CD4-positive, alpha-beta T cell treated with Interleukin-4 for 1 hour (primary cell): ENCODE measurements at places on chromosomes 4 and X.

GRCh38 chr4:77047037-77047436 lies 28.8 kb downstream of the CCNI start:
- no peak for DNase-seq

DNA sequence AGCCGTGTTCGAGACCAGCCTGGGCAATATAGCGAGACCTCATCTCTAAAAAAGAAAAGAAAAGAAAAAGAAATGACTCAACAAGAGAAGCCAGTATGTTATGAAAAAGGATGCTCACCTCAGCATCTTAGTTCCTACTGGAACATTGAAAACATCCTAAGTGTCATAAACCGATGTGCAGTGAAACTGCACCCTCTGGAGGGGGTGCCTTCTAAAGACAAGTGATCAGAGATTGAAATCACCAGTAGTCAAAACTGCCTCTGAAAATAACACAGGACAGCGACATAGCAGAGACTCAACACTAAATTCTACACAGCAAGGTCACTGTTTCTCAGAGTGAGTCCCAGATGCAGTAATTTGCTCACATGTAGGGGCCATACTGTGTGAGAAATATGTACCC lies 28.0 kb upstream of the ATP6AP2 start:
- no peak for DNase-seq

DNA sequence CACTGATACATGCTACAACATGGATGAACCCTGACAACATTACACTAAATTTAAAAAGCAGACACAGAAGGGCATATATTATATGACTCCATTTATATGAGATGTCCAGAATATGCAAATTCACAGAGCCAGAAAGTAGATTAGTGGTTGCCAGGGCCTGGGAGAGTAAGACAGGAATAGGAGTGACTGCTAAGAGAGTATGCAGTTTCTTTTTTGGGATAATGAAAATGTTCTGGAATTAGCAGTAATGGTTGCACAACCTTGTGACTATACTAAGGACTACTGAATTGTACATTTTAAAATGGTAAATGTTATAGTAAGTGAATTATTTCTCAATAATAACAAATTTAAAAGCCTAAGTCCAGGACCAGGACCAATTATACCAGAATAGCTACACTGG lies 29.5 kb upstream of the NUP54 start:
- no peak for DNase-seq

GRCh38 chr4:82045267-82045666 lies 328.5 kb downstream of the HNRNPD start:
- DNase-seq = no peak

- DNase-seq = no peak
These were observed 167.2 kb downstream of the STK32B start for GRCh38 chr4:5218376-5219069.

DNA sequence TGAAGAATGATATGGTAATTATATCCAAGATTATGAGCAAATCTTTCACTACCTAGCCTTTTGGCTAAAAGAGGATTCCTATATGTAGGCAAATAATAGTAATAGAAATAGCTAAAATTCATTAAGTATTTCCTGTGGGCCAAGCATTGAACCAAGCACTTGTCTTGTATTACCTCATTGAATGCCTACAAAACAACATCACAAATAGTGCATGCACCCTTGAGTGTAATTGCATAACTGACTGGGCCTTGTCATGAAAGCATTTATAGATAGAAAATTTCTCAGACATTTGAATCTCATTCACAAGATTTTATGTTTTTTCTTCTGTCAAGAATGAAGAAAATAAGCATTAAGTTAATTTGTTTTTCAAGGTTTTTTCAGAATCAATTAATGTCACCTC lies 3.9 kb upstream of the HPGDS start:
- no peak for DNase-seq

DNA sequence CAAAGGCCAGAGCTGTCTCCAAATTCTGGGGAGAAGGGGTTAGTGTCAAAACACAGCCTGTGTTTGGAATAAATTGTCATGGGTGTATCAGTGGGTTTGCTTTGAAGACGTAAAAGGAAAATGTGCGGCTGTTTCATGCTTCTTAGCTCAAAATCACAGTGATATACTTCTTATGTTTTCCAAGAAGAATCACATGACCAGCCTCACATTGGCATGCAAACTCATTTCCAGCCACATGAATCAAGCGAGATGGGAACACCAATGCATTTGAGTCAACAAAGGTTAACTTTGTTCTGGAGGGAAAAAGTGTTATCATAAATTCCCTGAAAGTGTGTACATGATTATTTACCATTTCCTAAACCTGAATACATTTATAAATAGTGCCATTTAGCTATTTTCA lies 19.0 kb upstream of the SPP1 start:
- no peak for DNase-seq

- DNase-seq = no peak
These were observed 57.5 kb downstream of the PARM1 start for GRCh38 chr4:74990276-74990875.

GRCh38 chrX:16771483-16772398 lies 14.5 kb upstream of the TXLNG start:
- DNase-seq = no peak
